Substantia nigra (tissue), 51 donors: ENCODE measurements at places on chromosomes 4 and X.
A peak's percentile ranks its signal among the peaks of the same experiment; 100 is the strongest.

GRCh38 chrX:53422861-53423306 lies at the start of gene RIBC1:
Gene RIBC1 (plus strand): TSS chrX:53422873. CDS start chrX:53426277, 3,404 bp downstream.
- no peak for DNase-seq

DNA sequence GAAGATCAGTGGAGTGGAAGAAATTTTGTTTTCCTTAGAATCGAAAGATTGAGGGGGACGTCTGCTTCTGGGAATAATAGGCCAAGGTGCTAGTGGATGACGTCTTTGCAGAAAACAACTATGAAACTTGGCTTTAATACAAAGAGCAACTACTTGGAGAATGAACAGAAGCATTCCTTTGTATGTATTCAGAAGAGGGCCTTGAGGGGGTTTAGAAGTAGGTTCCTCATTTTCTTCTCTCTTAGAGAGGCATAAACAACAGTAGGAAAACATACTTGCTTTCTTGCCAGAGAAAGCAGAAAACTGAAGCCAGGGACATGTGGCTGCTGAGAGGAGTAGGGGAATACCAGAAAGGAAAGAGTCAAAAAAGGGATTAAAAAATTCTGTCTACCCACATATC lies 167.8 kb downstream of the ZNF330 start:
- DNase-seq: no peak

GRCh38 chr4:87017580-87018342 lies 83.0 kb downstream of the AFF1 start:
- no peak for DNase-seq

- peak; percentile 5 for DNase-seq
Measured at GRCh38 chrX:54807524-54808108, at the start of gene MAGED2. Gene MAGED2 (plus strand): TSS chrX:54807745. CDS start chrX:54809332, 1,587 bp downstream.

GRCh38 chr4:141702472-141703182 lies 66.2 kb downstream of the IL15 start:
- DNase-seq: no peak

DNA sequence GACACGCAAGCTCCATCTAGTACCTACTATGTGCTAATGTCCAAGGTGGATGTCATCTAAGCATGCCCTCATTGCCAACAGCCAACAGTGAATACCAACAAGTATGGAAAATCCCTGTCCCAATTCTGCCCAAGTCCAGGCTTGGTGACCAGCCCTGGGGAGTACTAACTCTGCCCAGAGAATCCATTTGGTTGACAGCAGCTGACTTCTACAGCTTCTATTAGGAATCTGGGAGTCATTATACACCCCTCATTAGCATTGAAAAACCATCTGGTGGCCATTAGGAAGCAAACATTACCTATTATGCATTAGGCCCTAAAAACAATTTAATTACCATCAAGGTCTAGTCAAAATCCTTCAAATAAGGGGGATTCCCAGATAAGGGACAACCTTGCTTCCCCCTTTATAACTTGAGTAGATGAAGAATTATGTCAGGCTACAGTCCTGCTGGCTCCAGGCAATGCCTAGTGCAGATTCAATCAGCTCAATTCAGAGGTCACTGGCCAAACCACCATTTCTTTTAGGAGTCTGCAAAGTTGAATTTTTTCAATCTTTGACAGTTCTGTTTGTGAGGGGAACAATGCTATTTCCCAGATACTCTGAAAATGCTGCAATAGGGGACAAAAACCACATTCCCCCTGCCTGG lies 228.0 kb upstream of the LDB2 start:
- DNase-seq: no peak

DNA sequence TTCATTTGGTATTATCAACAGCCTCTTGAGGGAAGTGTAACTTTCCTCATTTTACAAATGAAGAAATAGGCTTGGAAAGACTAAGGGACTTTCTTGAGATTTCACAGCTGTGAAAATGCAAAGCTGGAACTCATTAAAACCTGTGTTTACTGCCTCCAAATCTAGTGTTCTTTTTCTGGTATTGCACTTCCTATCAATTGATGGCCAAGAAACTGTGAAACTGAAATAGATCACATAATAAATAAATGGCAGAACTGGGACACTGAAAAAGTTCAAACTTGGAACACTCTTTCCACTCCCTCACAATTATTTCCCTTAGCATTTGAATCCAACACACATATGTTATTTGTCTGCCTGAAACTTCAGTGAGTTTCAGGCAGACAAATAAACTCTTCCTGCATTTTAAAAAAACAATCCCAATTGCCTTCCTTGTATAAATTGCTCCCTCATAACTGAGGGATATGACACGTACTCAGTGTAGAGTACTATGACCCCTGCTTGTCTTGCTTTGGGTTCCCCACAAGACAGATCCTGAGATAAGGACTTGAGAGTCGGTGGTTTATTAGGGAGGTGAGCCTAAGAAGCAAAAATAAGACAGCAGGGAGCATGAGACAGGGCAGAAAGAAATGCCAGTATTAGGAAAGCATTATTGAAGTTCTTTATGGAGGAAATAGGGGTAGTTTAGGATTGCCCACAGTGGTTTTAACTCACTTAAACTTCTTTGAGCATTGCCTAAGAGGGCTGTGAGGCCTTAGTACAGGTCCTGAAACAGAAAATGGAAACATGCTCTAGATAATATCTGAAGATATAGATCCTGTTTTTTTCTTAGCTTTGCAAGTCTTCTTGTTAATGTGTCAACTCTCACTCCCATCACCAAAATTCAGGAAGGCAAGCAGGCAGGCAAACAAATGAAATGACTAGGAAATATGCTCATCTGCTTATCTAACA lies 33.9 kb downstream of the RTL3 start:
- no peak for DNase-seq

DNA sequence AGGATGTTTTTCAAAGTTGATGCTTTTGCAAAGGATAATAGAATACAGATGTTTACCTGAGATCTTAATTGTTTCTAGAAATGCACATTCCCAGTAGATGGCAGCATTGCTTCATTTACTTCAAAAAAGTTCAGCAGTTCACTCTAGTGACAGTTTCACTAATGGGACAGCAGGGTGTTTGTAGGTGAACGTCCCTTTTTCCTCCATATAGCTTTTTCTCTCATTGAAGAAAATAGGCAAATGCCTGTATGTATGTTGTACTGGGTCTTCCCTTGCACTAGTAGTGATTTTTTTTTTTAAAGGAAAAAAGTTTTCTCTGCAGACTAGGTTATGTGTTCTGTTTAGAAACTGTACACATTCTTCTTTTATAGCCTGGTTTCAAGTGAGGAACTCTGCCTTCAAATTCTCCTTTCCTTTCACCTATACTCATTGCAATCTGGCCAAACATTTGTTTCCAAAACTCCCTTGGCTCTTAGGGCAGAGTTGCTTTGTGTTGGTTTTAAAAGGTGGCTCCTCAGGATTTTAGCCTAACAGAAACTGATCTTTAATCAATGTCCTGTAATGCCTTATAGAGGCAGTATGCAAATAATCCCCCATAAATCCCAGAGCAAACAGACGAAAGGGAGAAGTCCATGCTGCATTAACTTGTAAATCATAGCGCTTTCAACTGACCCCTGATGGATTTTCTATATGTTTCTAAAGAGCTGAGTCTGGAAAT lies 86.3 kb downstream of the EGF start:
- no peak for DNase-seq

- no peak for DNase-seq
Measured at GRCh38 chr4:119521268-119521667, 107.3 kb downstream of the PDE5A start.

DNA sequence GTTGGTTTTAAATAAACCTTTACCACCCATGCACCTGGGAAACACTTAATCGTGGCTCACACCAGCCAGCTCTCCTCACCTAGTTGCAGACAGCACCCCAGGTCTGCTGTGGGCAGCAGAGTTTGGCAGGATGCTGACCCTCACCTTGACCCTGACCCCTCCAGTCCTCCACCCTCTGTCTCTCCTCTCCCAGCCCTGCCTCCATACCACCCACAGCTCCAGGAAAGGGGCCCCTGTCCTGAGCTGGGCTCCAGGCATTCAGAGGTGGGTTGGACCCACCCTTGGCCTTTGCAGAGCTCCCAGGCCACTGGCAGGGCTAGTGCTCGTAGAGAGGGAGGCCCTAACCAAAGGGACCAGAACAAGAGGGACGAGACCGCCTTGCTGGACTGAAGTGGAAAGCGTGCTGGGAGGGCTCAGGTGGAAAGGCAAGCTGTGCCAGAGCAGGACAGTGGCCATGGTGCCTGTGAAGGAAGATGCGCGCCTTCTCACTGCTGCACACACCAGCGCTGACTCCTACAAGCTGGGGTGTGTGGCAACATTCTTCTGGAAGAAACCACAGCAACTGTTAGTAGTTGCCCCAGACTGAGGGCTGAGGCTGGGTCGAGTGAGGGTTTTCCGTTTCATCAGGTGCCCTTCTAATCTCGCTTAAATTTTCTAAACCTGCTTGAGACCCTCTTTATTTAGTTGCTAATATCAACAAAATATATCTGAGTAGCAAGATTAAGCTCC lies 10.7 kb upstream of the S100P start:
- DNase-seq: no peak

GRCh38 chrX:66036231-66036630 lies 3.6 kb downstream of the VSIG4 start:
- no peak for DNase-seq

- DNase-seq: no peak
Measured at GRCh38 chr4:23364167-23364566, 525.7 kb downstream of the PPARGC1A start.
